ENCODE measurements at places on chromosomes 2 and 18.

DNA sequence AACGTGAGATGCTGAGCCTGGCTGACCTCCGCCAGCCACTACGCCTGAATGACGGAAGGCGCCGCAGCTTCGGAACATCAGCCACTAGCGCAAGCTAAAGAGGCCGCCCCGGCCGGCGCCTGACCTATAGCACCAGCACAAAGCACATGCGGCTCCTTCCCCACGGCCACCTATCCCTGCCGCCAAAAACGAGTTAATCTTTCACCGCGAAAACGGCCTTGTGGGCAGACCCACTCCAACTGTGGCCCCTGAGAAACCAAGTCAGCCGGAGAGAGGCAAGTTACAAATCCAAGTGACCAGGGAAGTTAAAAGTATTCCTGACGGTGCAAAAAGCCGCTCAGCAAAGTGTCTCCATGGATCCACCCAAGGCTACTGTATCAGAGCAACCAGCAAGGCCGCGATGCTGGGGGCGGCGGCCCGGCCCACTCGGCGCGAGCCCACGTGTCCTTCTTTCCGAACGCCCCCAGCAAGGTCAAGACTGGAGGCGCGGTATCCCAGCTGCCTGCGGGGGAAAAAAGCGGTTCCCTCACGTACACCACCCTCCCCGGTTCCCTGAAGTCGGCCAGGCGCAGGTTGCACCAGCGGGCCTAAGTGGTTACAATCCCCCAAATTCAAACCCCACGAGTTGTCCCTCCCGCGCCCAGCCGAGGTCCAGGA is 575 bp downstream of the HSPD1 start:
- H3K36me3 ChIP-seq: peaks cover 89% of the 10 kb centered on the region
- peak overlapping the region; percentile 97 for H3K4me3 ChIP-seq
- peak; percentile 61 for DNase-seq
- H3K27me3 ChIP-seq: no peaks in the 10 kb centered on the region

DNA sequence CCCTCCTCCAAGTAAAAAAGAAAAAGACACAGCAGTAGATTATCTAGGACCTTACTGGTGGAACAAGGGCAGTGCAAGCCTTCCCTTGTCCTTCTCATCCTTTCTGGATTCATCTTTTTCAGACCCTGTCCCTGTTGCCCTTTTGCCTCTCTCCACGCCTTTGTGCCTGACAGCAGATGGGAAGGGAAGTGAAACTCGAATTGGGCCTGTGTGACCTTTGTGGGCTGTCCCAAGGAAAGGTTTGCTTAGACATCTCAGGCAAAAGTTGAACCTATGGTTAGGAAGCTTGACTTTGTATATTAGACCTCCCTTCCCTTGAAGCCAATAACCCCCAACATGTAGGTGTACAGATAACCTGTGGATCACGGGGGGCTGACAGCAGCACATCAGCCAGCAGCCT is 185.3 kb downstream of the PRKCE start:
- DNase-seq: no peak
- H3K4me3 ChIP-seq: peak overlapping the region; percentile 24
- H3K4me1 ChIP-seq: peaks cover 27% of the 10 kb centered on the region
- no peak overlapping the region for H3K27ac ChIP-seq
- H3K27me3 ChIP-seq: no peaks in the 10 kb centered on the region
- H3K36me3 ChIP-seq: no peaks in the 10 kb centered on the region

DNA sequence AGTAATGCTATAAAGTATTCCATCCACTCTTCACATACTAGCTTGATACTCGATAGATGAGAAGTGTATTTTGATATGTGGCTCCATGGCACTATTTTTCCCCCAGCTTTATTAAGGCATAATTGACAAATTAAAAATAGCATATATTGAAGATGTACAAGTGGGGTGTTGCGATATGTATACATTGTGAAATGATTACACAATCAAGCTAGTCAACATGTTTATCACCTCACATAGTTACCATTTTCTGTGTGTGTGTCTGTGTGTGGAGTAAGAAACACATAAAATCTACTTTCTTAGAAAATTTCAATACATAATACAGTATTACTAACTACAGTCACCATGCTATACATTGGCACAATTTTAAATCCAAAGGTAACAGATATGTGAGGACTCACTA is 82.5 kb upstream of the MYT1L start:
- H3K36me3 ChIP-seq: no peaks in the 10 kb centered on the region
- H3K4me1 ChIP-seq: no peaks in the 10 kb centered on the region
- H3K4me3 ChIP-seq: no peak overlapping the region
- DNase-seq: no peak
- no peaks in the 10 kb centered on the region for H3K27me3 ChIP-seq

DNA sequence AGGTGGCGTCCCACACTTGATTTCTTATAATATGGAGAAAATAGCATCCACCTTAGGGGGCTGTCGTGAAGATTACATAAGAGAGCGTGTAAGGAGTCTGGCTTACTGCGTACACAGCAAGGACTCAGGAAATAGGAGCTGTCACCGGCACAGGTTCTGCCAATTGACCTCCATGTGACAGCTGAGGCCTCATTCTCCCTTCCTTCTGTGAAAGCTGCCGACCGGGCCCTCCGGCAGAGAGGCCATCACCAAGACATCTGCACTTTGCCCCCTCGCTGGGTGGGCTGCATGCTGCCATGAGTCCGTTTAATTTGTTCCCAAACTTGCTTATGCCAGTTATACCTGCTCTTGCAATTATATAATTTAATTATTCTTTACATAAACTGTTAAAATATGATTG is 27.7 kb downstream of the HS1BP3 start:
- H3K27me3 ChIP-seq: no peaks in the 10 kb centered on the region
- no peak for DNase-seq
- no peaks in the 10 kb centered on the region for H3K4me1 ChIP-seq
- no peaks in the 10 kb centered on the region for H3K36me3 ChIP-seq

- no peak for DNase-seq
- H3K27ac ChIP-seq: no peak overlapping the region
- no peaks in the 10 kb centered on the region for H3K36me3 ChIP-seq
- H3K27me3 ChIP-seq: no peaks in the 10 kb centered on the region
- H3K4me3 ChIP-seq: no peak overlapping the region
These were observed 503.6 kb downstream of the SPAG16 start for GRCh38 chr2:213787869-213788268.

GRCh38 chr2:101111917-101112771 is 39.0 kb downstream of the TBC1D8 start:
- no peak overlapping the region for H3K4me3 ChIP-seq
- DNase-seq: no peak
- no peak overlapping the region for H3K27ac ChIP-seq
- no peaks in the 10 kb centered on the region for H3K27me3 ChIP-seq
- no peaks in the 10 kb centered on the region for H3K4me1 ChIP-seq

GRCh38 chr2:105873721-105874120 is 129.0 kb downstream of the NCK2 start:
- H3K4me1 ChIP-seq: peaks cover 99% of the 10 kb centered on the region
- peaks cover 66% of the 10 kb centered on the region for H3K36me3 ChIP-seq
- no peaks in the 10 kb centered on the region for H3K27me3 ChIP-seq
- peak overlapping the region; percentile 47 for H3K4me3 ChIP-seq
- H3K27ac ChIP-seq: peak overlapping the region; percentile 97
- DNase-seq: peak; percentile 83

GRCh38 chr18:75884728-75885127 is 457.2 kb upstream of the SMIM21 start:
- peaks cover 2% of the 10 kb centered on the region for H3K27me3 ChIP-seq
- no peak overlapping the region for H3K4me3 ChIP-seq
- H3K36me3 ChIP-seq: no peaks in the 10 kb centered on the region

GRCh38 chr2:80326214-80326613 is 21.7 kb upstream of the LRRTM1 start:
- no peak overlapping the region for H3K27ac ChIP-seq
- H3K36me3 ChIP-seq: no peaks in the 10 kb centered on the region
- peaks cover 2% of the 10 kb centered on the region for H3K27me3 ChIP-seq
- H3K4me1 ChIP-seq: no peaks in the 10 kb centered on the region
- no peak for DNase-seq
- H3K4me3 ChIP-seq: no peak overlapping the region

- H3K4me1 ChIP-seq: peaks cover 26% of the 10 kb centered on the region
- no peak for DNase-seq
- no peak overlapping the region for H3K4me3 ChIP-seq
- peaks cover 9% of the 10 kb centered on the region for H3K36me3 ChIP-seq
These were observed 51.3 kb downstream of the ACSL3 start for GRCh38 chr2:222912117-222912516.

- peaks cover 18% of the 10 kb centered on the region for H3K36me3 ChIP-seq
- no peak for DNase-seq
- H3K4me1 ChIP-seq: peaks cover 6% of the 10 kb centered on the region
These were observed 93.1 kb upstream of the ZFP36L2 start for GRCh38 chr2:43319541-43319940.

DNA sequence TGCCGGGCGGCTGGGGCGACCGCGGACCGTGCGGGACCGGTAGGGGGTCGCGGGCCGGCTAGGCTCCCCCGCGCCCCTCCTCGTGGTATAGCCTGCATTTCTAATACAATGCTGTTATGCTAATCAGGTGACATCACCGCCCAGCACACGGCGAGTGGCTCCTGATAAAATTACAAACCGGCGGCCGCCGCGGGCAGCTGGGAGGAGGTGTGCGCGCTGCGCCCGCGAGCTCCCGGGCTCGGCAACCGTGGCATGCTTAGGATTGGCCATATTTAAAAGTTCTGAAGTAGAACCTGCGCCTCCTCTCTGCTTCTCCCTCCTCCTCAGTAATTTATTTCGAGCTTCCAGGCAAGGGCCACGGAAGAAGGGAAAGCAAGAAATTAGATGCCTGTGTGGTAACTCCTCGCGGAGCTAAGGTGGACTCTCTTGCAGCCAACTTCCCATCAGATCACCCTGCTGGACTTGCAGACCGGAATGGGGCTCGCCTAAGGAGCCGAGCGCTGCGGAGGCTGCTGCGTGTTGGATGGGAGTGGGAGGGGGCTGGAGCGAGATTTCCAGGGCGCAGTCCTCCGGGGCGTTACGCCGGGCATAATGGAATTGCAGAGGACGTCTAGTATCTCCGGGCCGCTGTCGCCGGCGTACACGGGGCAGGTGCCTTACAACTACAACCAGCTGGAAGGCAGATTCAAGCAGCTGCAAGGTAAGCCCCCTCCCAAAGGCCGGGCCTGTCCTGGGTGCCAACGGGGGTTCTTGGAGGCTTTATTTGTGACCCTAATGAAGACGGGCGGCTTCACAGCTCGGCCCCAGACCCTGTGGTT is 102.3 kb downstream of the SPTBN1 start:
- H3K27ac ChIP-seq: peak overlapping the region; percentile 91
- H3K4me1 ChIP-seq: peaks cover 47% of the 10 kb centered on the region
- no peaks in the 10 kb centered on the region for H3K36me3 ChIP-seq
- DNase-seq: peak; percentile 72
- peak overlapping the region; percentile 91 for H3K4me3 ChIP-seq
- H3K27me3 ChIP-seq: no peaks in the 10 kb centered on the region

DNA sequence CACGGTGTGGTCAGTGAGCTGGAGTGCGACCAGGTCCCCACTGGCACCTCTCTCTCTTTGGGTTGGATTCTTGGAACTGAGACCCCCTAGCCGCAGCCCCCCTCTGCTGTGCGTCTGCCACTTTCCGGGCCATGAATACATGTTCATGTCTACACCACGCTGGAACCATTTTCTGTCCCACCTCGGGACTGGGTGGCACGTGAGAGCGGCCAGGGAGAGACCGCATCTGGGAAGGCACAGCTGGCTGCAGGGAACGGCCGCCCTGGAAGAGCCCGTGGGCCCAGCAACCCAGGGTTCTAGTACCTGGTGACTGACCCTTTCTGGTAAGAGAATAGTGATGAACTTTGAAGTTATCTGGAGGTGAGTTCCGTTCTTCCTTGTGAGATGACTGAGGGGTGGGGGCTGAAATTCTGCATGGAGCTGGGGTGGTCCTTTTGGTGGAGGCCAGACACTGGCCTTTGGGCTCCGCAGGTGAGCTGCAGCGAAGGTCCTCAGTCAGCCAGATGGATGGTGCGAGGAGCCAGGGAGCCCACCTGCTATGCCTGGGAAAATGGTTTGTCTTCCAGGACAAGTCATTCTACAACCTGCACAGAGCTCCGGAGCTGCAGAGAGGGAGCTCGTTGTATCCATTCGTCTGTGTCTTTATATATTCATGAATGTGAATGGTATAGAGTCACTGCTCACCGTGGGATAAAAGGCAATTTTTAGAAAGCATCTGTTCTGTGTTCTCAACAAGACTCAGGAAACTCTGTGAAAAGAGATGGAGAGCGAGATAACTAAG is 223.5 kb downstream of the NDUFA10 start:
- DNase-seq: no peak
- no peaks in the 10 kb centered on the region for H3K36me3 ChIP-seq
- H3K4me3 ChIP-seq: no peak overlapping the region
- no peak overlapping the region for H3K27ac ChIP-seq
- H3K4me1 ChIP-seq: no peaks in the 10 kb centered on the region
- peaks cover 17% of the 10 kb centered on the region for H3K27me3 ChIP-seq

DNA sequence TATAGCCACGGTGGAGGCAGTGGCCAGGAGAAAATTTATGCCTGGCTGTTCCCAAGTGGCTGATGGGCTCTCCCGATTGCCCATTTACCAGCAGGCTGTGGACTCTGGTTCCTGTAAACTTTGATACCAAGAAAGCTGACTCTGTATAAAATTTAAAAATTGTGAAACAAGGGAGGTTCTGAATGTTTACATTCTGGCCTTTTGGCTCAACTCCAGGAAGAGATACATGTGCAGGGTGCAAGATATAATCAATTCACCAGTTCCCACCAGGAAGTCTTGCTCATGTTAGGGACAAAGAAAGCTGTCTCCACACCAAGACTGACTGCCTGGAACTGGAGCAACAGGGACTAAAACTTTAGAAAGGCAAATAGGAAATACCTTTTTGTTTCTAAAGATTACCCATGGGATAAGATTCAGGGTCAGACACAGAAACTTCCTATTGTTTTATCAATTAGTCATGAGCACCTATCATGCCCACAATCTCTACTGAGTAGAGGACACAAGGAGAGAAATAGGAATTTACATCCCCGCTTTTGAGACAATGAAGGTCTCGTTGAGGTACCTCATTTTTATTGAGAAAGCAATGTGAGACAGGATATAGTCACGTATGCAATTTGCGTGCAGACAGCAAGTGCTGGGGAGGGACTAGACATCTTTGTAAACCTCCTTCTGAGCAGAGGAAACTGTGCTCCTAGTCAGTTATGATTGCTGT is 123.5 kb downstream of the LIPG start:
- no peak for DNase-seq
- H3K27ac ChIP-seq: no peak overlapping the region
- no peaks in the 10 kb centered on the region for H3K4me1 ChIP-seq
- H3K36me3 ChIP-seq: no peaks in the 10 kb centered on the region

GRCh38 chr2:61763605-61764034 is 90.2 kb downstream of the FAM161A start:
- H3K4me1 ChIP-seq: peaks cover 31% of the 10 kb centered on the region
- H3K4me3 ChIP-seq: peak overlapping the region; percentile 90
- peak; percentile 61 for DNase-seq

- no peak overlapping the region for H3K4me3 ChIP-seq
- no peaks in the 10 kb centered on the region for H3K36me3 ChIP-seq
- H3K4me1 ChIP-seq: no peaks in the 10 kb centered on the region
- no peak for DNase-seq
- H3K27me3 ChIP-seq: no peaks in the 10 kb centered on the region
- no peak overlapping the region for H3K27ac ChIP-seq
These were observed 183.7 kb upstream of the PXDN start for GRCh38 chr2:1927896-1928568.

GRCh38 chr2:45257820-45258219 is 248.6 kb upstream of the SIX2 start:
- H3K27me3 ChIP-seq: peaks cover 3% of the 10 kb centered on the region
- no peak overlapping the region for H3K27ac ChIP-seq
- DNase-seq: no peak
- H3K4me3 ChIP-seq: no peak overlapping the region

Measured in activated naive CD8-positive, alpha-beta T cell treated with anti-CD3 and anti-CD28 coated beads, Interleukin-2, amount 50 U/mL, for 24 hours (primary cell).